ENCODE measurements at places on chromosomes 4 and X.

DNA sequence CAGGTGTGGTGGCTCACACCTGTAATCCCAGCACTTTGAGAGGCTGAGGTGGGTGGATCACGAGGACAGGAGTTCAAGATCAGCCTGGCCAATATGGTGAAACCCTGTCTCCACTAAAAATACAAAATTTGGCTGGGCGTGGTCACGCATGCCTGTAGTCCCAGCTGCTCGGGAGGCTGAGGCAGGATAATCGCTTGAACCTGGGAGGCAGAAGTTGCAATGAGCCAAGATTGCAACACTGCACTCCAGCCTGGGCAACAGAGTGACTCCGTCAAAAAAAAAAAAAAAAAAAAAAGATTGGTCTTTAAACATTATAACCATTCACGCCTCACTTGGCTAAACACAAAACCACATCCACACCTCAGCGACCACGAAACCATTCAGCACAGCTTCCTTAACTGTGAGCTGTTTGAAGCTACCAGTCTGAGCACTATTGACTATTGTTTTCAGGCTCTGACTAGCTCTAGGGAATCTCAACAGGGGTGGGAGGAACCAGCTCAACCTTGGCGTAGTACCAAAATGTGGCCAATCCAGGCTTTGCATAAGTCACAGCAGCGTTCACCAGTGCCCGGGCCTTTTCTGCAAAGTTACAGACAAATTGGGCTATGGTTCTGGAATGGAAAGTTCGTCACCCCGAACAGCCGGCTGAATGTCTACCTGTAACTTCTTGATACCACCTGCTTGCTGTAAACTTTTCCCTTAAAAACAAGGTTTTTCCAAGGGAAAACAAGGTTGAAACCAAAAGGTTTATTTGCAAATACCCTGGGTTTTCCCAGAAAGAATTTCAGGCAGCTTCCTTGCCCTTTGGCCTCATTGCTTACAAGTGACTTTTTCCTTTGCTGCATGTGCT is 73.6 kb upstream of the DHX15 start:
- DNase-seq, result no peak

- DNase-seq, result no peak
Measured at GRCh38 chr4:29853833-29854232, 866.3 kb upstream of the PCDH7 start.

- DNase-seq, result no peak
Measured at GRCh38 chr4:172481802-172482508, 668.8 kb downstream of the GALNTL6 start.

- no peak for DNase-seq
Measured at GRCh38 chr4:20544645-20545044, 155.6 kb upstream of the PACRGL start.

- no peak for DNase-seq
Measured at GRCh38 chrX:70907900-70908299, 611 bp downstream of the TEX11 start.

- DNase-seq, result no peak
Measured at GRCh38 chr4:103415801-103416200, 217.7 kb upstream of the CENPE start.

- no peak for DNase-seq
Measured at GRCh38 chr4:80107374-80107773, 34.3 kb upstream of the ANTXR2 start.

DNA sequence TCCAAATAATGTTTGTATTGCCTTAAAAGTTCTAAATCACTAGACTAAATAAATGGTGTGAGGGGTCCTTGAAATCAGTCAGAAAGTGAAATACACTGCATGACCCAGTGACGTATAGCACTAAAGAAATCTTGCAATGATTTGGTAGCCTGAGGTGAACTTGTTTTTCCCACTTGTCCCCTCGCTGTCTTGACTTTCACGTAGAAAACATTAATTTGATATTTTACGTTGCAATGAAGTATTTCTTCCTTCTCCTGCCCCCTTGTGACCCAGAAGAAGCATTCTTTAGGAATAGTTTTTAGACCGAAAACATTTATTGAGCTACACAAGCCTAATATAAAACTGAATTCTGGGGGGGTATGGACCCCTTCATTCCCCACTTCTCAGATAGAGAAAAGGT is 3.7 kb downstream of the KLB start:
- peak; percentile 7 for DNase-seq

- DNase-seq, result peak; percentile 7
Measured at GRCh38 chrX:13360146-13360545, 40.3 kb upstream of the ATXN3L start.

GRCh38 chr4:76434901-76435527 is at the start of gene SHROOM3:
Gene SHROOM3 (plus strand): TSS chr4:76435229. CDS start chr4:76436053, 824 bp downstream.
- no peak for DNase-seq

DNA sequence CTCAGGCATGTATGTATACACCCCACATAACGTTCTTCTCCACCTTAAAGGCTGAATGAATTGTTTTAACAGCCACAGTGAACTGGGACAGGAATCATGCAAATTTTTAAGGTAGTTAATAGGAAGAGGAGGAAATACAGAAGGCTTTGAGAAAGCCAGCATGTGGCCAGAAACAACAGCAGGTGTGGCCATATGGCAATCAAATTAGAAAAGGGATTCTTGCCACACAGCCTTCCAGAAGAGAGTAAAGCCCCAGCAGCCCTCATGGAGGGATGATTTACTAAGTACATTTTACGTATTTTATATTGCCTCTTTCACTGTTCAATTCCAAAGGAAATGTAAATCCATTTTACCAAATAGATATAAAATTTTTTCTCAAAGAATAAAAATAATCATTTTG is 792.2 kb downstream of the ADGRL3 start:
- DNase-seq, result no peak

DNA sequence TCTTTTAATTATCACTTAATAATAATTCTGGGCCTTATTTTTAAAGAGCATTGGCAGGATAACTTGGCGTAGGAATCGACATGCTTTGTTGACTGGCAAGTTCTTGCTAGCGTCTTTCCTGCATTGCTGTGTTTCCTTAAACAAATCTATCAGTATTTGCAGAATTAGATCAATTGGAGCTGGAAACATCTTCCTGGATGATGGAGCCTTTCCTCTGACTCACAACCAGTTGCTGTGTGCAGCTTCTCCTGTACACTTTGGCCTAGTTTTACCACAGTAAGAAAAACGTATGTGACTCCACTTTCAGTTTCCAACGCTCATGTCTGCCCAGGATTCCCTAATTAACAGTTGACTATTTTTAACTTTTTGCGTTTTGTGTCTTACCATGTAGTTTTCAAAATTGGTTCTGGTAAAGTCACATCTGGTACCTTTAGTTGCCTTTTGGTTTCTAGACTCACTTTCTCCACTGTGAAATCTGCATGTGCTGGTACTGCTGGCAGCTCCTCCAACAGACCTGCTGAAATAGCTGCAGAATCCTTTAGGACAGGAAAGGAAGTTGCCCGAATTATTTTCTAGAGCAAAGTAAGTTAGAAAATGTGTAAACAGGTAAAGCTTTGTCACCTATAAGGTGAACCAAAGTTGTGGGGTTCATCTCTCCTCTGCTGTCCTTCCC is 553.2 kb upstream of the FAT1 start:
- no peak for DNase-seq

- DNase-seq, result no peak
Measured at GRCh38 chr4:48333587-48333986, 7.7 kb upstream of the SLAIN2 start.
